AG10803 (cell line): ENCODE measurements at places on chromosomes 12 and 14.

- no peak for DNase-seq
Measured at GRCh38 chr14:104064003-104064402, 21.5 kb upstream of the ASPG start.

DNA sequence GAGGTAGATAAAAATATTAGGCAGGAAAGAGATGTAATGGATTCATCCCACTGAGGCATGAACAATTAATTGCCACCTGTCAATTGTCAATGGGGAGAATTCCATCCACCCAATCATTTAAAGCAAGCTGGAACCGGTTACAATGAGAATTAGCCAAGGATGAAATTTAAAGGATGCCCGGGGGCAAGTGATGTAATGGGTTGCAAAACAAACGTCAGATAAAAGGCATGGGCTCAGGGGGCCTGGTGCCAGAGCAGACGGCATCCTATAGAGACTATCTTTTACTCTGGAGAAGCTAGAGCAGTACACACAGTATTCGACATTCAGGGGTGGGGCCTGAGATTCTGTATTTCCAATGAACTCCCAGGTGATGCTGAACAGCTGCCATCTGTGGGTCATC, 80.5 kb upstream of the ZFP36L1 start:
- no peak for DNase-seq

DNA sequence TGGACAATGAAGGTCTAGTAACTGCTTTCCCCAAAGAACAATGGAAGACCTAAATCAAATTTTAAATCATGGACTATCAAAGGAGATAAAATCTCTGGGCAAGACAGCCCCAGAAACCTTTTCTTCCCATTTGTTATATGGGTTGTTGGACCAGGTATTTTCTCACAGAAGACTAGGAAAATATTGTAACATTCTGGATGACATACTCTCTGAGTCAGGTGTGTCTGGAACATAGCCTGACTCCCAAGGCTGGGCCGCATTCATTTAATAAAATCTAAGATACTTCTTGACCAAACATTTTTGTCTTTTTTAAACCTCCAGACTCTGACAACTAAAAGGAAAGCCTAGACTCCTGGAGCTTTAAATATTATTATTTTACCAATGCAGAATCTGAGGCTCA, 87.9 kb downstream of the ATP23 start:
- no peak for DNase-seq

DNA sequence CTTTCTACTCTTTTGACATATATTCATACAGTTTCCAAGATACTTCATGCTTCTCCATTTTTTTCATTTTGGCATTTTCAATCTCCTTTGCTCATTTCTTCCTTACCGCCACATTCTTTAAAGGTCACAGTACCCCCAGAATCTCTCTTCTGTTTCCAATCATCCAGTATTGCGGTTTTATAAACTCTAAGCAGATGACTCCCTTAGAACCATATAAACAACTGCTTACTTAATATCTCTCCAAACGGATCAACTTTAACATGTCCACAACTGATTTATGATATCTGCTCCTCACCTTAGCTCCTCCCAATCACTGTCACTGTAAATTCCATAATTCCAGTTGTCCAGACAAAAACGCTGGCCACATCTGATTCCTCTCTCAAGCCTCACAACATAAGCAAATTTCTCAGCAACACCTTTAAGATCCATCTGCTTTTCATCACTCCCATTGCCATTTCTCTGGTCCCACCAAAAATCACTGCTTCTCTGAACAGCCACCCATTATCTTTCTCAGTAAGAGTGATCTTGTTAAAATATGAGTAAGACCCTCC, 49.6 kb downstream of the HNRNPC start:
- DNase-seq = peak; percentile 44

GRCh38 chr12:120737557-120738251, 12.1 kb downstream of the ACADS start:
- no peak for DNase-seq

- DNase-seq = no peak
Measured at GRCh38 chr12:91972896-91973295, 172.8 kb downstream of the BTG1 start.

DNA sequence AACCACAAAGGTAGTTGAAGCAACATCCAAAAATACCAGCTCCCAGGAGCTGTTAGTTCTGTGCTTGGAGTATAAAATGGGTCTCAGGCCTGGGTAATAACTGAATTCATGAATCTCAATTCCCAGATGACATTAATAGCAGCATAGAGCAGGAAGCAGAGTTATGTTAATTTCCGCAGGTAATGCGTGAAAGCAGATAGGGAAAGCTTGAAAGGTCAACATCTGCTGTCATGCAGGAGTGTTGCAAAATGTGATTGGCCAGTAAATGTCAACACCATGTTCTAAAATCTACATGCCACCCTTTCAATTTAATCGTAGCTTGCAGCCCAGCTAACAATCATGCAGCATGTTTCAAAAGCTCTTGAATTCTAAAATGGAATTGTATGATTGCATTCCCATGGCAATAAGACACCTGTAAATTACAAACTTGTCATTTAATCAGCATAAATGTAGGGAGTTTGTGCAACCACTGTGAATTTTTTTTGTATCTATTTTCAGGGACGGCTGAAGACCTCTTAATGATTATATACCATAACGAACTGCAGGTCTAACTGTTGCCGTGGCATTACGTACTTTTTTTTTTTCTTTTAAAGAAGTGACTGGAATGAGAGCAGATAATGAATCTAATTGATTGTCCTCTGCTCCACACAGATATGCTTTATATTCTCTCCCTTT, 635.8 kb upstream of the FOXG1 start:
- no peak for DNase-seq

- DNase-seq = no peak
Measured at GRCh38 chr14:67523764-67524633, 9.1 kb upstream of the PLEKHH1 start.

- no peak for DNase-seq
Measured at GRCh38 chr12:72246370-72246769, 25.8 kb upstream of the TRHDE start.

DNA sequence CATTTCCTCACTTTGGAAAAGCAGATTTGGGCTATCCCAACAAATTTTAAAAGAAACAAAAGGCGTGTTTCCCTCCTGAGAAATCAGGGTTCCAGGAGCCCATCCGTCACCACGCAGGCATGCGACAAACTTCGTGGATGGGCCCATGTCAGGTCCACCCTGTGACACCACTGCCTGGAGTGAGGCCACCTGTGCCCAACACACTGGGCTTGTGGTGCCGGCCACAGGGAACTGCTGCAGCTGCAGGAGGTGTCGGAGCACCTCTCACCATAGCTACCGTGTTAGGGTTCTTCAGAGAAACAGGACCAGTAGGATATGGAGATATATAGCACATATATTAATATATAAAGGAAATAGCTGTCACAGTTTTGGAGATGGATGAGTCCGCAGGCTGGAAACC, 53.0 kb upstream of the BCL11B start:
- DNase-seq = no peak

- DNase-seq = no peak
Measured at GRCh38 chr14:77322250-77322902, 1.5 kb downstream of the GSTZ1 start.
